ENCODE measurements at places on chromosomes 1 and 21.

- DNase-seq = no peak
These were observed 77.8 kb upstream of the C1orf105 start for GRCh38 chr1:172342584-172343239.

- DNase-seq = peak; percentile 32
These were observed 951 bp downstream of the GGPS1 start for GRCh38 chr1:235329139-235329902.

GRCh38 chr1:45926330-45926729 is 122.9 kb downstream of the MAST2 start:
- DNase-seq = no peak

DNA sequence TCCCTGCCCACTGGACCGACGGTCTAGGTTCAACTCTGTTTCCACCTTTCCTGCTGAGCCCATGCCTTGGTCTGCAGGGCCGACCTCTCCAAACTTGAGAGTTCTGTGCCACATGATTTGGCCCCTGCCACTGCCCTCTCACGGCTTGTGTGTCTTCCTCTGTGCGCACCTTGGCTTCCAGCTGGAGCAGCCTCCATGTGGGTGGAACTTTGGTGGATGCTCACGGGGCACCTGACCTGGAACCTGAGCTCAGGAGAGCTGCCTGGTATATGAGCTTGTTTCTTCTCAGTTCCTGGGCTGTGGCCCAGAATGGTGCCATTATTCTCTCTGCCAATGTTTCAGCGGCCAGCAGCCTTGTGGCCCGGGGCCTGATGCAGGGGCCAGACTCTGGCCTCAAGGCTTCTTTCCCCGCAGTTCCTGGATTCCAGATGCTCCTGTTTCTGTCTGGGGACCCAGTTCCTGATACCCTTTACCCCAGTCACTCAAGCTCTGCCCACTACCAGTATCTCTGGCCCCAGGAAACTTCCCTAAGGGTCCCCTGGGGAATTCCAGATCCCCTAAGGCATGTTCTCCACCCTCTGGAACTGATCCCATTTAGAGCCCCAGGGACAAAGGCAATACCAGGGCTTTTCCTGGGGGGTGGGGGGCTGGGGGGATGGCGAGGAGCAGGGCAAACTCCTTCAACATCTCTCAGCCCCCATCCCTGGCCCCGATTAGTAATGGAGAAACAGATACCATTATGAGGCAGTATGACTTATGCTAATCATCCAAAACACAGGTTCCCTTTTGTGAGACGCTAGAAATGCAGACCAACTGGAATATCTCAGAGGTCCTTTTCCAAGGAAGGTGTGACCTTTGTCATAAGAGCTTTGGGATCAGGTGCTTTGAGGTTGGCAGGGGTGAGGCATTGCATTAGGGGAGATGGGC is 11.1 kb downstream of the QSOX1 start:
- DNase-seq = no peak

DNA sequence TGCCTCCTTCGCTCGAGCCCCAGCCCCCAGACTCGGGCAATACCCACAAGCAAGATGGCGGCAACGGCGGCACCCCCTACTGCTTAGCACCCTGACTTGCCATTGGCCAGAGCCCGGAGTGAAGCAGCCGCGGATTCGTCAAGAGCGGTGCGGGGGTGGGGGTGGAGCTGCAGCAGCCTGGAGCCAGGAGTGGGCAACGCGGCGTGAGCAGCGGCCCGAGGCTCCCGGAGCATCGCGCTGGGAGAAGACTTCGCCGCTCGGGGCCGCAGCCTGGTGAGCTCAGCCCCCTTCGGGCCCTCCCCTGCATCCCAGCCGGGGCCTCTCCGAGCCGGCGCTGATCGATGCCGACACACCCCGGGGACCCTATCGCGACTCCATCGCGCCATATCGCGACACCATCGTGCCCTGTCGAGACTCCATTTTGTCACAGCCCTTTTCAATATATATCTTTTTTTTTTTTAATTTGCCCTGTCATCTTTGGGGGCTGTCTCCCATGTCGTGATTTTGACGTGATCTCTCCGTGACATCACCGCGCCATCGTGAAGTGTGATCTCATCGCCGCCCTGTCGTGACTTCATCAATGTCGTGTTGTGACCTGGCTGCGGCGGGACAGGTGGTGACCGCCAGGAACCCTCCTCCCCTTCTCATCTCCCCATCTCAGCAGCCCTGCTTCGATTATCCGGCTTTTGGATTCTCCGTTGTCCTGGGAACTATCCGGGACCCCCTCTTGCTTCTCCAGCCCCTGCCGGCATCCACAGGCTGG is at the start of gene NCDN:
Gene NCDN (plus strand): TSS at position 189 of the 763 bp plus-strand sequence. CDS start 392 bp downstream, at position 581.
- peak; percentile 93 for DNase-seq

DNA sequence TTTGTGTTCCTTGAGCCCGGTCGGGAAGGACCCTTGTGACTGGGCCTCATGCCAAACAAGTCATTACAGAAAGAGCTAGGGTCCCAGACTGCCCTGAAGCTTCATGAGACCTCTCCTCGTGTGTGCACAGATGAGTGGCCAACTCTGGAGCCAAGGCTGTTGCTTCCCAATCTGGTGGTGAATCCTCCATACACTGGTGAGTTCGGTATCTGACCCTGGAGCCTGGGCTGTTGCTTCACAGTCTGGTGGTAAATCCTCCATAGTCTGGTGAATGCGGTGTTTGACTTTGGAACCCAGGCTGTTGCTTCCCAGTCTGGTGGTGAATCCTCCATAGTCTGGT is 737.8 kb downstream of the MATN1 start:
- no peak for DNase-seq

- DNase-seq = no peak
These were observed 202.2 kb upstream of the MAP1LC3C start for GRCh38 chr1:242201090-242201489.

- DNase-seq = no peak
These were observed 54.1 kb upstream of the GPR37L1 start for GRCh38 chr1:202068596-202068995.

DNA sequence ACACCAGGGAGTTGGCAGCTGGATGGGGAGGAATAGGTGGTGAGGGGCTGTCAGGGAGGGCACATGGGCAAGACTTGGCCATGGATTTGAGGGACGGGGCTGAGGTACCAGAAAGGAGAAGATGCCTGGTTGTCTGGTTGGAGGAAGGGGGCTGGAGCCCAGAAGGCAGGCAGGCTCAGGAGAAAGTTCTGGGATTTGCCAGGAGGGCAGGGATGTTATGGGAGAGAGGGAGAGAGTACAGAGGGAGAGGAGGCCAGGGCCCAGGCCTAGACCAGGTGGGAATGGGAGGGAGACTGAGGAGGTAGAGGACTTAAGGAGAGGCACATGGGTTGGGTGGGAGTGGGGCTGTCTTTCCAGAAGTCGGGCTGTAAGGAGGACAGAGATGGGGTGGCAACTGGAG is 4.3 kb downstream of the A3GALT2 start:
- DNase-seq = no peak

DNA sequence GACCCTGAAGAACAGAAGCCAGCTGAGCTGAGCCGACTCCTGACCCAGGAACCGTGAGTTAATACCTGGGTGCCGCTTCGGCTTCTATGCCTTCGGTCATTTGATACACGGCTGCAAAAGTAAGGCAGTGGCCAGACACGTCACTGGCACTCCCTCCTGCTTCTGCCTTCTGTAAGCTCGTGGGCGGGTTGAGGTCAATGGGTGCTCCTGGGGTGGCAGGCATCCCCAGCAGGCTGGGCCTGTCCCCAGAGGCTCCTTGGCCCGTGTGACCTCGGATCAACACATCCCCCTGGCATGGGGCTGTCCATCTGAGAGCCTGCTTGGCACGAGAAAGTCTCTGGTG is 35.7 kb upstream of the COL6A1 start:
- no peak for DNase-seq

DNA sequence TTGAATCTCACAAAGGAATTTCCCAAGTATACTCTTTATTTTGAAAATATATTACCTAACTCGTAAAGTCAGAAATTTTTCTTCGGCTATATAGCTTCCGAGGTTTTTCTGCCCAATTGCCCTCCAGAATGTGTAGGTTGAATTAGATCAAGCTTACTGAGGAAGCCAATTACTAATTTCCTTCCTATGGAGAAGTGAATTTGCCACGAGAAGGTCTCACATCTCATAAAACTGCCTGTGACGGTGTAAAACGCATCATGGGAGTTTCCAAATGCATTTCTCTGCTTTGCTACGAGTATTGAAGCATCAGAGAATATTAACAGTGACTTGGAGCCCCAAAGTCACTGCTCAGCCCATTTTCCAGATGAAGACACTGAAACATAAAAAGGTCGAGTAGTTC is 262.3 kb downstream of the PTBP2 start:
- no peak for DNase-seq

- no peak for DNase-seq
These were observed 111.3 kb upstream of the CSF3R start for GRCh38 chr1:36594023-36594422.

DNA sequence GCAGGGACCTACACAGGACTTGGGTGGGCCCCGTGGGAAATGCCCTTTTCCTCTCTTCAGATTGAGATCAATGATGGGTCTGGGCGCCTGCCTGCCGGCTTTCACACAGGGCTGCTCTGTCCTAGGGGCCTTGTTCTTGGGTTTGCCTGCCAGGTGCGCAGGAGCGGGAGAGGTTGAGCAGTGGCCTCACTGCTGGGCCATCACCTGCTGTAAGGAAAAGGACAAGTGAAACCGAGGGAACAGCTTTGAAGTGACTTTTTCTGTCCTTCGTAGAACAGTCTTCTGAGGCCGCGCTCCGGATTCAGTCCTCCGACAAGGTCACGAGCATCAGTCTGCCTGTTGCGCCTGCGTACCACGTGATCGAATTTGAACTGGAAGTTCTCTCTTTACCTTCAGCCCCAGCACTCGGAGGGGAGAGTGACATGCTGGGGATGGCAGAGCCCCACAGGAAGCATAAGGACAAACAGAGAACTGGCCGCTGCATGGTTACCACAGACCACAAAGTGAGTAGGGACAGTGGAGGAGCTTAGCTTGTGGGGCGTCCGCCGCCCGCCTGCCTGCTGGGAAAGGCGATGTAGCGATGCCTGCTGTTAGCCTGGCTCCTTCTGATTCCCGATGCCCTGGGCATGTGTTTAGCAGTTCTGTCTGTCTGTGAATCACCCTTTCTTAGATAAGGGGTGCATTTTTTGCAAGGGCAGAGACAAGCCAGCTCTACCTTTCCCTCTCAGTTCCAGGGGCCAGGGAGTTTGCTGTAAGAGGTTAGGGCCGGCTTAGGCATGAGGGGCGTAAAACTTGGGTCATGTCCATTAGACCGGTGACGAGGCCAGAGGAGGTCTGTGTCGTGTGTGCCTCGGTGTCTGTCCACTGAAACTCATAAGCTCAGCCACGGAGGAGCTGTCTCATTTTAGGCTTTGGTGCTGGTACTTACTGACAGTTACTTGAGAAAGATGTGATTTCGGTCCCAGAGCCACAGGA is 19.5 kb upstream of the PWP2 start:
- DNase-seq = no peak

GRCh38 chr1:200364831-200365230 is 45.0 kb downstream of the ZNF281 start:
- no peak for DNase-seq

DNA sequence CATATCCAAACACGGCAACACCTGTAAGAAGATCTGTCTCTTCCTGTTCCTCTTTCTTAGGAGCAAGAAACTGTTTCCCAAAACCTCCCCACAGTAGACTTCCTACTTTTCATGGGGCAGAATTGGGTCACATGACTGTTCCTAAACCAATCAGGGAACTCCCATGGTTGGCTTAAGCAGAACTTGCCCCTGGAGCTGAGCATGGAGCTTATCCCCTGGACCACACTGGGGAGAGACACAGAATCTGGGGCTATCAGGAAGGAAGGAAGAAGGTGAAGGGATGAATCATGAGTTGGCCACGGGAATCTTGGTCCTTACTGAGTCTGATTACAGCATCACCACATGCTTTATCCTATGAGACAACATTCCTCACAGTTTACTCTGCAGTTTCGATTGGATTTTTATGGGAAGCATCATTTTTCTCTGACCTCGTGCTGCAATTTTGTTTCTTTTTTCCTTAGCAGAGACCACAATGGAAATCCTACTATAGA is 81.8 kb downstream of the CDC7 start:
- no peak for DNase-seq

DNA sequence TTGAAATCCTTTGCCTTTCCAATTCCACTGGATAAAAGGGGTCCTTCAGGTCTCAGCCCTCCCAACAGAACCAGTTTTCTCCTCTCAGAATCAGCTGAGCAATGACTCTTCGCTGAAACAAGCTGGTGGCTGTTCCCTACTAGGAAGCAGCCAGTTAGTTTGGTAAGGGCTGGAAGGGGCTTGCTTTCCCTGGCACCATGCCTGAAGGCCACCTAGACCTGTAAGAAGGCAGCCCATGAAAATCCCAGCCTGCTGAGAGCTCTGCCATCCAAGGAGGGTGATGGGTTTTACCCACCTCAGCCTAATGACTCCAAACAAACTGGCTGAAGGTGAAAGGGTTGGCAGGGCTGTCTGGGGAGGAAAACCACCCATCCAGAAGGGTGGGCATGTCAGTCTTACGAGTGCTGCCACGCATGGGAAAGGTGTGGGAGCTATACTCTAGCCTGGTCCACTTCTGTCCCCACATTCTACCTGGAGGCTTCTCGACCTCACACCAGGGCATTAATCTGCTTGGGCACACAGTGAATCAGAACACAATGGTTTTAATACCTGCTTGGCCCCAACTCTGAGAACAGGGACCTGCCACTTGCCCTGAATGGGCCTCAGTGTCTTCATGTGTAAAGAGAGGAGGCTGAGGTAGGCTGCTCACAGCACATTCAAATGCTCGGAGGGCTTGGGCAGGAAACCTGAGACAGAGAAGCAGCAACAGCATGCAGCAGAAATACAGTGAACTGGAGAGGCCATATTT is 53.0 kb downstream of the CD46 start:
- DNase-seq = no peak

DNA sequence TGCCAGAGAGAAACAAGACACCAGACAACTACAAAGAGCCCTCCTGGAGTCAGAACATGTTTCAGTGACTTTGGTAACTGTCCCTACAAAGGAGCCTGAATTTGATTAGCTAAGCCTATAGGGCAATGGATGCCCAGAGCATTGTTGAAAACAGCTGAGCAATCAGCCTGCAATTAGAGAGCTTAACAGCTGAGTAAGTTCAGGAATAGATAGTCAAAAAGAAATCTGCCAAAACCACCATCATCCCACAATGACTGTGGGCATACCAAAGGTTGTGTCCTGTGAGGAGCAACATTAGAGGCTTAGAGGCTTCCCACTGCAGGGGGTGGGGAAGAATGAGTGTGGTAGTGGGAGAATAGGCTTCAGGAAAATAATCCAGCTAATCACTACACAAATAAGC is 32.1 kb downstream of the SH3BP5L start:
- DNase-seq = no peak

GRCh38 chr1:172203135-172203823 is 217.2 kb upstream of the C1orf105 start:
- DNase-seq = no peak

DNA sequence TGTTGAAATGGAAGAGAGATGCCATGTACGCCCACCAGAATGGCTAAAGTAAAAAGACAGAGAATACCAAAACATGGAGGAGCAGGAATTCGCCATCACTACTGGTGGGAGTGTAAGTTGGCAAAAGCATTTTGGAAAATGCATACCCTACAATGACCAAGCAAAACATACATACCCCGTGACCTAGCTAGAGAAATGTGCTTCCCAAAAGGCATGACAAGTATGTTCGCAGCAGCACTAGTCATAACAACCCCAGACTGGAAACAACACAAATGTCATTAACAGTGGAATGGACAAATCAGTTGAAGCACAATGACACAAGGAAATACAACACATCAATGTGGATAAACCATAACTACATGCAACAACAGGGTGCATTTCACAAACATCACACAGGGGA is 27.2 kb downstream of the SYT2 start:
- no peak for DNase-seq

- DNase-seq = no peak
These were observed 106.3 kb upstream of the DMRTA2 start for GRCh38 chr1:50529510-50529909.

Data from T-helper 17 cell (primary cell).